CD4-positive, alpha-beta T cell treated with Interferon alpha-2 for 1 hour (primary cell): ENCODE measurements at places on chromosomes 2 and 18.

DNA sequence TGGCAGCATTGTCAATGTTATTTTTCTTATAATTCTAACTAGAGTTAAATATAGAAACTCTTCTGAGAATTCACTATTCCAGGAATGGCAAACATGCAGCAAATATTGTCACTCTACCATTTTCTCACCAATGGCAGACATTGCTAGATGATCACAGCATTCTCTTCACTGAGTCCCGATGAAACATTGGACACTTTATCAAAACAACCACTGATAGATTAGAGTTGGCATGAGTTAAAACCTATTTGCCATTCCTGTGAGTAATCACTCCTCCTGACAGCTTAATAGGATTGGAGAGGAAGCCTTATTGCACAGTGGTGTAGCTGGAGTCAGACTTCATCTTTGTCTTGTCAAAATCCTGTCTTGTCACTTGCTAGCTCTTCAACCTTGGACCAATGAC is 163.9 kb upstream of the THUMPD2 start:
- no peak for DNase-seq

DNA sequence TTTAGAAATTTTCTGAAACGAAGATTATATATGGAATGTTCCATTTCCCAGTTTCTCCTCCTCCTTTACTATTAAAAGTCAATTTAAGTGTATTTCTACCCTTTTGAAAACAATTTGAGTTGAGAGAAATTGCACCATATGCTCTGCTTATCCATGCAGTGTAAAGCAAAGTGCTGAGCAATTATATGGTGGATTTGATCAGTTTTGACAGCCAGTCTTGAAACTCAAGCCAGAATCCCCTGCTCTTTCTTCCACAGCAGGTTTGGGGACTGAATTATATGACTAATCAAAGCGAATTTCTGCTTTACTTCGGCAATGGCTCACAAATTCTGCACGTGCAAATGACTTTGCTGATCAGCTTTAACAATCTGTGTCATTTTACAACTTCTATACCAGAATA is 1183.6 kb downstream of the LRP1B start:
- no peak for DNase-seq

GRCh38 chr2:223058952-223059716 is 7.1 kb downstream of the KCNE4 start:
- DNase-seq, result no peak

- no peak for DNase-seq
These were observed 30.1 kb upstream of the SERPINE2 start for GRCh38 chr2:224069172-224069571.

- DNase-seq, result no peak
These were observed 7.4 kb downstream of the HDAC4 start for GRCh38 chr2:239393388-239393940.

DNA sequence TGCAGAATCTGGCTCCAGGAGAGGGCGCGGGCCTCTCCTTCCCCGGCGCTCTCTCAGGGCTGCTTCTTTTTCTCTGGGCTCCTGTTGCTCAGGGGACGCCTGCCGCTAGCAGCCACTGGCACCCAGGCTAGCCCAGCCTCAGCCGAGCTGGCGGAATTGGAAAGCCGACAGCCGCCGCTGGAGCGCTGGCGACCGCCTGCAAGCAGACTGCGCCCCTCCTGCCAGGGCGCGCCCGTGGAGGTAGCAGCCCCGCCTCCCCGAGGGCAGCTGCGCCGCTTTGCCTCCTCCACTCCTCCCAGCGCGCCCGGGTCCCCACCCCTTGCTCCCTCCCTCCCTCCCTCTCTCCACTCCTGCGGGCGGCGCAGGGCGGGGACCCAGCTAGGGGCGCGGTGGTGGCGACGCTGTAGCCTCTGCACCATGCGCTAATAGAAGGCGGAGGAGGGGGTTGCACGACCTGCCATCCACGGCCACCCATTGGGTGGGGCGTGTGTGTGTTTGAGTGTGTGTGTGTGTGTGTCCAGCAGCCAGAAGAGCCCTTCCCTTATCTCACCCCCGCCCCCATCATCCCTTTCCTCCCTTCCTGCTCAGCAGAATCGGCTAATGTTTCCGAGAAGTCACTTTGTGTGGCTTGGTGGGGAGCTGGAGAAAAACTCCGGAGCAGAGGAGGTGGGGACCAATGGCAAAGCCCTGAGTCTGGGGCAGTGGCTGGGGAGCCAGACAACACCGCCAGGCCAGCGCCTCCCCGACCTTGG is at the start of gene SCN9A:
TSS of gene SCN9A (minus strand) at position 209 of the 752 bp plus-strand sequence. CDS start 64,188 bp downstream, outside the sequence.
- DNase-seq, result peak; percentile 15

DNA sequence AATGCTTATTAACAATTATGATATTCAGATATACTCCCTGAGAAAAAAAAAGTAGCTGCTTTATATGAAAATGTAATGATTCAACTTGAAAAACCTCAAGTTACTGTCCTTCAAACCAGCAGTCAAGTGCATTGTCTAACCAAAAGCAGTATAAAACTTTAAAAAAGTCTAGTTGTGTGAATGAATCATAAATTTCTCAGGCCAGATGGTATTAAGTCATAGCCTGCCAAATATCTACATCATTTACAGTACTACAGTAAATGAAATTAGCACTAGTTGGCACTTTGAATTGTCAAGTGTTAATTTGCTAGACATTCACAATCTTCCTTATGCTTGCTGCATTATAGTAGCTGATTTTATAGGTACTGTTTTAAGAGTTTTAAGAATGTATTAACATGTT is 85.9 kb downstream of the CBLN2 start:
- no peak for DNase-seq
